ELF-1 (cell line): ENCODE measurements at places on chromosomes 5 and 9.

DNA sequence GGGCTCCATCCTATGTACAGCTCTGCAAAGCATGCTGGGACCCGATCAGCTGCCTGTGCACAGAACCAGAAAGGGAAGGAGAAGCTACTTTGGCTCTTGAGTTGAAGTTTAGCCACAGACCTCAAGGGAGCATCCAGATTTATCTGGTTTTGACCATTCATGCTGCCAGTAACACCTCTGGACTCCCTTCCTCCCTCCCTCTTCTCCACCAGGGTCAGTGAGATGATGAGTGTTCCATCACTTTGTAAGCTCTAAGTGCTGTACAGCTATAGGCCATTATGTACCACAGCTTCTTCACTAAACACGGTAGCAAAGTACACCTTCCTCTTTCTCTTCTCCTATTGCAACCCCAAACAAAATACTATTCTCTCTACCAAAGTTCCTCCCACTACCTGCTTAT lies 77.9 kb downstream of the GLIS3 start:
- DNase-seq, result no peak

DNA sequence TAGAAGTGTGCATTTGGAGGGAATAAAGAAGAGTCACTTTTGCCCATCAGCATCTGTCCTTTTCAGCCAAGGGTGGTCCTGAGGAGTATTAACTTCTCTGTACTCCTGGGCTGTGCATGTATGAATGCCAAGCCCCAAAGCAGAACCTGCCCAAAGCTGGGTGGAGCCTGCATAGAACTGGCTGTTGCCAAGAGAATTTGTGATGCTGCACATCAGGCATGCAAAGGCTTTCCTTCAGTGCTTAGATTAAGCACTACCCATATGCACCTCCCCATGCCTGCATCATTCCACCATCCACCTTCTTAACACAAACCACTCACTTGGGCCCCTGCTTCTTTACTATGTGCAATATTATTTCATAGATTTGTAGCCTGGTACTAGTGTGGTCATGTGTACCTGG lies 493.8 kb downstream of the KIF4B start:
- no peak for DNase-seq

- DNase-seq, result peak; percentile 89
Observed at GRCh38 chr5:139774980-139775661, 20.5 kb upstream of the PSD2 start.

DNA sequence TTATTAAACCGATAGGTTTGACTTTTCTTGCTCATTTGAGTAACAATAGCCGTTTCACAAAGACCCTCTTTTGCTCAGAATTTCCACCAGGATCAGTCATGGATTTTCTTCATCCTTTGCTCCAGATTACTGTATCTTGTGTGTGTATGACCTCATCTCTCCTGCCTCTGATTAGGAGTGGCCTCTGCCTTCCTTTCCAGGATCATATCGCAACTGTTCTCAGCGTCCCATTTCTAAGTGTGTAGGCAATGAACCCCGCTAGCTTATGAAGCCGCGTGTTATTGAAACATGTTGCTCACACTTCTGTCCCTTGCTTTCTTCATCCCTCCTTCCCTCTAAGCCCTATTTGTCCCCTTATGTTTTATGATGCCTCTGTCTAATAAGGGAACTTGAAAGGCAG lies 169.8 kb upstream of the RPS23 start:
- DNase-seq, result no peak

- no peak for DNase-seq
Observed at GRCh38 chr5:101009758-101010519, 106.9 kb upstream of the ST8SIA4 start.

DNA sequence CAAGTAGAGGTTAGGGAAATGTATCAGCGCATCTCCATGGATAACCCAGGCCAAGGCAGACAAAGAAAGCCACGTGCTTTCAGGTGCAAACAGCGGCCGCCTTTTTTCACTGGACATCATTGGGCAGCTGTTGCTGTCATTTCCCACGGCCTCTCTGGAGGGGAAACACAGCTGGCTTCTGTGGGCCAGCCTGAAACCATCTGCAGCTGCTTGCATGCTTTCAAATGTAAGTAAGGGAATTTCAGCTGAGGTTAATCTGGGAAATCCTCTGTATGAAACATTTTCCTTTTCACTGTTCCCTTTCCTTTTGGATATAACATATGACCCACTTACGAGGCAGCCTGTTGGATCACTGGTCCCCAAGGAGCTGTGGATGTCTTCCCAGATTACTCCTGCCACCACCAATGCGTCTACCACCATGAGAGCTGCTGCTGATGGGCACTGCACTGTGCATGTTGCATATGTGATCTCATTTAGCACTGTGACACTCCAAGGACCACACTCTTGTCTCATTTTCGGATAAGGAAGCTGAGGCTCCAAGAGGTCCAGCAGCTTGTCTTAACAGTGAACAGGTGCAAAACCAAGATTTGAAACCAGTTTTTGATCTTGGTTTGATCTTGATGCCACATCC lies 106.3 kb downstream of the C9orf152 start:
- DNase-seq, result no peak

GRCh38 chr5:169861433-169861832 lies 118.9 kb downstream of the INSYN2B start:
- no peak for DNase-seq

DNA sequence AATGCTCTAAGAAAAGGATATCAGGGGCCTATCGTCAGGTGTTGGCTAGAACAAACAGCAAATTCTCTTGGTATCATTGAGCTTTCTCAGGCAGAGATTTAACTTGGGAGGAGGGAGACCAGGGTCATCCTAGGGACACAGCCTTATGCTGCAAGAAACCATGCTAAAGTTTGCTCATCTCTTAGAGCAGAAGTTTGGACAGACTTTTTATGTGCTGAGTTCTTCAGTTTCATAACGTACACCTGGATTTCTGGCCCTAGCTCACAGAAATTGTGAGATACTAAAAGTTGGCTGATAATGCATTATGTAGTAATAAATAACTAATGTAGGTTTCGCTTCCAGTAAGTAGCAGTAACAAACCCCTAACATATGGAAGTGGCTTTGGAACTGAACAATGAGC lies 1359.8 kb upstream of the CDH9 start:
- DNase-seq, result no peak

DNA sequence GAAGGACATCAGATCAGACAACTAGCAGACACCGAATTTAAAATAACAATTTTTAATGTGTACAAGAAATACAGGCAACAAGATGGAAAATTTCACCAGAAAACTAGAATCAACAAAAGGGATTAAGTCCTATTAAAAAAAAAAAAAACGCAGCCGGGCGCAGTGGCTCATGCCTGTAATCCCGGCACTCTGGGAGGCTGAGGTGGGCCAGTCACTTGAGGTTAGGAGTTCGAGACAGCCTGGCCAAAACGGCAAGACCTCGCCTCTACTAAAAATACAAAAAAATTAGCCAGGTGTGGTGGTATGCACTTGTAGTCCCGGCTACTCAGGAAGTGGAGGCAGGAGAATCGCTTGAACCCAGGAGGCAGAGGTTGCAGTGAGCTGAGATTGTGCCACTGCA lies 64.3 kb upstream of the UBAC1 start:
- no peak for DNase-seq

- DNase-seq, result no peak
Observed at GRCh38 chr5:125492977-125493376, 746.5 kb upstream of the ZNF608 start.

GRCh38 chr9:134342746-134343115 lies 16.5 kb downstream of the RXRA start:
- no peak for DNase-seq

DNA sequence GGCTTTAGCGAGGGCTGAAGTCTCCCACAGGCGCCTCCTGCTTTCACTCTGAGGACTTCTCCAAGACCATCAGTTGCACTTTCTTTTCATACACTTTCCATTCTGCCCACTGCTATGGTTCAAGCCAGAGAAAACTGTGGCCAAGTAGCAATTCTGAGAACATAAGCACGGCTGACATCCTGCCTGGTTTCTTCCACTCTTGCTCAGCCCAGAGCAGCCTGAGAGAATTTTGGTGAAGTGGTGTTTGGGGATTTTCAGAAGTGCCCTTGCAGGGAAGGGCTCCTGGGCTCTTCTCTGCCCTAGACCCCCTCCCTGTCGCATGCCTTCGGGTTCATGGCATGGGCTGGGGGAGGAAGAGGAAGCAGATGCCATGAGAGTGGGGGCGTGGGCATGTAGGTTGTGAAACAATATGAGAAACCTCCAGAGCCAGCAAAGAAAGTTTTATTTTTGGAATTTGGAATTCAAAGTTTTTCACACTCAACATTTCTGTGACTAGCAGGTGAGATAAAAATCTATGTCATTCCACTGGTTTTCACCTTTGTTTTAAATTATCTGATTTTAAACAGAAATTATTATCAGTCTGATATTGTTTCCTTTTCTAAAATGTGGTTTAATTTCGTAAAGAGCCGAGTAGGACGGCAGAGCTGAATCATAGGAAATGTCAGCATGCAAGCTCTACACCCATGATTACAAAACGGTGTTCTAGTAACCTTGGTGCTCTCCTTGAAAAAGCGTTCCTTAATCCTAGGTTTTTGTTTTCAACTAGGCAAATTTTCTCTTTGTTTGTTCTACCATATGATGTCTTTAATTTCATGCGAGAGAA lies 27.8 kb upstream of the TNFSF8 start:
- DNase-seq, result no peak

DNA sequence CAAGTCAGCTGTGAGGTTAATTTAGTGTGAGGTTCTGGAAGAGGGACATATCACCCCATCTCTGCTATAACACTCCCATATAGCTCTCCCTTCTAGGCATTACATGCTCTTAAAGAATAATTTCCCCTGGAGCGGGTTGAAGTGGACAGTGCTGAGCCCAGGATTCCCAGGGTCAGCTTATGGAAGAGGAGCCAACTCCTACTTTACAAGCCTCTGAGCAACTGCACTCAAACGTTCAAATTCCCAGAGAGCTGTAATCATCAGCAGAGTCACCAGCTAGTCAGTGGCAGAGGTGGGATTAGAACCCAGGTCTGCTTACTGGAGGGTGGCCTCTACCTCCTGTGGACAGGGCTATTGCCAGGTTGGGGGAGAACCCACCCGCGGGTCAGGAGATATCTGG lies 1.4 kb downstream of the NEURL1B start:
- DNase-seq, result no peak

- DNase-seq, result peak; percentile 53
Observed at GRCh38 chr9:33167972-33168461, 881 bp upstream of the B4GALT1 start.

- no peak for DNase-seq
Observed at GRCh38 chr5:90563108-90563507, 4.5 kb downstream of the ADGRV1 start.

- DNase-seq, result no peak
Observed at GRCh38 chr5:155508673-155509072, 495.1 kb downstream of the KIF4B start.

GRCh38 chr5:168655316-168655715 lies 76.1 kb upstream of the PANK3 start:
- DNase-seq, result no peak

- DNase-seq, result no peak
Observed at GRCh38 chr5:26802944-26803343, 235.4 kb downstream of the CDH9 start.

DNA sequence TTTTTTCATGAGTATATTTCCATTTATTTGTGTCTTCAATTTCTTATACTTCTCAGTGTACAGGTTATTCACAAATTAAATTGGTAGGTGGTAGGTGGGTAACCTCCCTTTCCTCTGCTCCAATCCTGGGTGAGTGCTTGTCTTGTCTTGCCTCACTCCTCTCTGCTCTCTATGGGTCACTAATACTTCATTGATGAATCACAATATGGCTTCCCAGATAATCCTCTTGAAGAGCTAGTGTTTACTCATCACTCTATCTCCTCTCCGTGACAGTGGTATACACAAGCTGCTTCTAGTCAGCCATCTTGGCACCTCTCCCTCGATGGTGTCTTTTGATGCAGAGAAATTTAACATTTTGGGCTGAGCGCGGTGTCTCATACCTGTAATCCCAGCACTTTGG lies 331.8 kb upstream of the NMUR2 start:
- DNase-seq, result no peak

- no peak for DNase-seq
Observed at GRCh38 chr9:137757139-137757538, 120.4 kb upstream of the CACNA1B start.

- DNase-seq, result no peak
Observed at GRCh38 chr5:68066277-68066955, 149.1 kb upstream of the PIK3R1 start.

GRCh38 chr9:134304261-134304660 lies 22.0 kb upstream of the RXRA start:
- no peak for DNase-seq

DNA sequence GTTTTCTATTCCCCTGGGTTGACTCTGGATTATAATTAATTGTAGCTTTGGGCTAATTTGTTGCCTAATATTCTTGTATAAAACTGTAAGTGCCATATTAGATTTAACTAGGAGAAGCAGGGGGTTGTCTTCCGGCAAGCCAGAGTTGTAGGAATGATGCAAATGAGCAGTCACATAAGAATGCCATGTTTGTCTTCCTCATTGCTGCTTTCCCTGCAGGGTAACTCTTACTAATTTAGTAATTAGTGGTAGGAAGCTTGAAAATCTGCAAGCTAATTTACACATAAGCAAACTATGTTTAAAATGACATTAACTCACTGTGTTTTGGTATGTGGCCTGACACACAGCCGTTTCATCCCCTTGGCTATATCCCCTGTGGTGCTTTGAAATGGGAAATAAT lies 527.8 kb downstream of the KCTD16 start:
- peak; percentile 2 for DNase-seq

- DNase-seq, result no peak
Observed at GRCh38 chr9:131528186-131528585, 2.9 kb downstream of the UCK1 start.

- DNase-seq, result no peak
Observed at GRCh38 chr9:69322256-69322655, 2.8 kb upstream of the ENTREP1 start.

DNA sequence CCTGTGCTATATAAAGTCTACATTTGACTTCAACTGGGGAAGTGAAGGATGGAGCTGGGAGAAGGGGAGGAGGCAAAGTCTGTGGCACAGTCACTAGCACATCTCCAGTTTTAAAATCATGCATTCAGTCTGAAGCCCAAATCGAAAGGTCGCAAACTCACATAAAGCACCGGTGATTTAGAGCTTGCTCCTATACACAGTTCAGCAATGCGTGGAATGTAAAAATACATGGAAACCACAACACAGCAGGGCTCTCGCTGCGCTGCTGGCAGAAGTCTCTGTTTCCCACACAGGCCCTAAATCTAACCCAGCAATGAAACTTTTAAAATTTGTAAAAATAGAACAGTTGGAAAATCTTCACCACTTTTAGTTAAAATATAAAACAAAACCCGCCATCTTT lies 68.2 kb downstream of the EBF1 start:
- DNase-seq, result no peak

- DNase-seq, result peak; percentile 75
Observed at GRCh38 chr9:137785704-137786161, 91.8 kb upstream of the CACNA1B start.

DNA sequence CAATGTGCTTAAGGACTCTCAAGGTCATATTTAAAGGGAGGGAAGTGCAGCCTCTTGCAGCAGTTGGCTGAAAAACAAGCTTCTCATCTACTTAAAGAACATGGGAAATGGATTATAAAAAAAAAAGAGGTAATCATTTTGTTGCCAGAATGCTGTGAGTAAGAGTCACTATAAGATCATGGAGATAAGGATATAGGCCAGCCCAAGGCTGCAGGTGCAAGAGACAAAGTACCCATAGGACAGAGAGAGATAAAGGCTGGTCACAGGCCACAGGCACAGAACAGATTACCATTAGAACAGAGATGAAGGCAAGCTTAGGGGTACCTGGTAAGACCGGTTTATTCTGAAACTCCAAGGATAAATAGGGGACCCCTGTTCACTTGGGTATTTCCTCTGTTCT lies 70.5 kb downstream of the CDKN2A start:
- DNase-seq, result no peak
